ENCODE measurements at places on chromosomes 4 and X.

DNA sequence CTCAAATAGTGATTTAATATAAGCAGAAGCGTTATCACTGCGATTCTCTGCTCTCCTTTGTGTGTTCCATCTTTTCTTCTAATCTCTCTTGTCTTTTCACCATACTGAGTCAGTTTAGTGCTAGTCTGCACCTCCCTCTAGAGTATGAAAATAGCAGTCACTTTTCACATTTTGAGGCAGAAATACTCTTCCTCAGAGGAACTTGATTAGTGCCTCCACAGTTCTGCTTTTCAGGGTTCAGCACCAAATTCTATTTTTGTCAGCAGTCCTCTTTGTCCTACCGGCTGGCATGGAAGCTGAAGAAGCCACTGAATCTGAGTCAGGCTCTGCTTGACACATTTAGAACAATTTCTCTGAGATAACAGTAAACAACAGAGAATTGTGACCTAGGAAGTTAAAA, 49.7 kb upstream of the ANKRD17 start:
- no peak for DNase-seq

DNA sequence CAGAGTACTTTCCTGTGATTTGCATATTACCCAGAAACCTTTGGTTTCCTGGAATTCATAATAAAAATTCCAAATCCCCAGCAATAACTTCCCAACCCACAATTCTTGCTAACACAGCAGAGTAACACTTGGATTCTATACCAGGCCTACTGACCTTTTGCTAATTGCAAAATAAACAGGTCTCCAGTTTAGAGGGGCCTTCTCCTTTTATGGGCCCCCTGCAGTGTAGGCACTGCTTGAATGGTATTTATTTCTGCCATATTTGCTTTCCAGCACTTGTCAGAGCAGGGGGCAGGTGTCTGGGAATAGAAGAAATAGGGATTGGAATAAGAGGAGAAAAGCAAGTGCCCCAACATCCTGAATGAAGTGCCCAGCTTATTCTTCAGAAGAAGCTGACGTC, 25.3 kb upstream of the GPC3 start:
- no peak for DNase-seq

DNA sequence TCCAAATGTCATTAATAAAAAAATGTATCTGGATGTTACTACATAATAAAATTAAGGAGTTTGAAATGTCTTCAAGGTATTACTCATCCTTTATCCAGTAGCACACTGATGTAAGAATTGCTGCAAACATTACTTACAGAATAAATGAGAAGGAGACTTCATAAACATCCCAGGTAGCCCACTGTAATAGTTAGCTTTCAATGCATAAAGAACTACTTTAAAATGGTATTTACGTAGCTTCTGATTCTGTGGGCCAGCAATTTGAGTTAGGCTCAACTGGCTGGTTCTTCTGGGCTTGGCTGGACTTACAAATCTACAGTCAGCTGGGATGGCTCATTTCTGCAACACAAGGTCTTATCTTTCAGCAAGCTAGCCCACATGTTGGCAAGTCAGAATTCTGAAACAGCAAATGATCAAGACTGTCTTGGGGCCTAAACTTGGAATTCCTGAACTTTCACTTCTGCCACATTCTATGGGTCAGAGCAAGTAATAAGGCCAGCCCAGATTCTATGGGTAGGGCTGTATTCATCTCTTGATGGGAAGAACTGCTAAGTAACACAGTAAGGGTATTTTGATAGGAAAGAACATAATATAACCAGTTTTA, 522.5 kb downstream of the IQCM start:
- no peak for DNase-seq

- no peak for DNase-seq
These were observed 122.2 kb downstream of the CBR4 start for GRCh38 chr4:168887809-168888208.

GRCh38 chr4:144223661-144224060, 83.1 kb upstream of the GYPA start:
- no peak for DNase-seq

GRCh38 chr4:55820279-55820678, 689 bp downstream of the EXOC1L start:
- no peak for DNase-seq

DNA sequence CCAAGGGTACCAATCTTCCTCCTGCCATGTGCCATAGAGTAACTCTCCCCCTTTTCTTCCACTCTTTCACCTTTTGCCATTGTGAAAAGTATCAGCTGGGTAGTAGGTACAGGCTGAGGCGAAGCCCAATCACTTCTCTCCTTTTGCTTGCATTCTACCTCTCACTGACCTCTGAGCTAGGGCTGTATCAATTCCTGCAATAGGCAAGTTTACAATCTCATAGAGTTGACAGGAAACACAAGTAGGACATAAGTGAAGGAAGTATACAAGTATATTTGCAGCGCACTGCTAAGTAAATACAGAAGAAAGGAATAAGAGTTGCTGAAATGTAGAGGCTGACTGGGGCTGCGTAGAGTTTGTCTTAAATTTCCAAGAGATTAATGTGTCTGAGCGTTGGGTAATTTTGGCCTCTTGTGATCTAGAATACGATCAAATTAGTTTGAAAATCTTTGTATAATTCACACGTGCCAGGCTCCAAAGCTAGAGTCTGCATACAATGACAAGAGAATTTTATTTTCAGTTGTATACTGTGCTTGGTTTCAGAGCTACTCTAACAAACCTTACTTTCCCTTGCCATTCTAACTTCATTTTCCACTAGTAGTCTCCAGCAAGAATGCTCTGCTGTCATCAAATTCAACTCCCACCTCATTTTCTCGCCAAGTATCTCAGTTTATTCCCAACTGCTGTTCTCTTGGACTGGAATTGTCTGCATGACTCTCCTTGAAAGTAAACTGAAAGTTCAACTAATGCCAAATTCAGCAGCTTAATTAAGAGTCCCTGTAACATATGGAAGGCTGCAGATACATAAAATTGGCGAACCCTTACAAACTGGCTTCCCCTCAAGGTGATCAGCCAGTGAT, 90.3 kb downstream of the ATP11C start:
- DNase-seq = no peak

GRCh38 chrX:42807393-42807792, 29.4 kb upstream of the PPP1R2C start:
- no peak for DNase-seq

- peak; percentile 77 for DNase-seq
These were observed 722 bp upstream of the EFHC2 start for GRCh38 chrX:44344194-44344593.

GRCh38 chrX:21781525-21781924, 23.6 kb upstream of the SMPX start:
- DNase-seq = no peak

DNA sequence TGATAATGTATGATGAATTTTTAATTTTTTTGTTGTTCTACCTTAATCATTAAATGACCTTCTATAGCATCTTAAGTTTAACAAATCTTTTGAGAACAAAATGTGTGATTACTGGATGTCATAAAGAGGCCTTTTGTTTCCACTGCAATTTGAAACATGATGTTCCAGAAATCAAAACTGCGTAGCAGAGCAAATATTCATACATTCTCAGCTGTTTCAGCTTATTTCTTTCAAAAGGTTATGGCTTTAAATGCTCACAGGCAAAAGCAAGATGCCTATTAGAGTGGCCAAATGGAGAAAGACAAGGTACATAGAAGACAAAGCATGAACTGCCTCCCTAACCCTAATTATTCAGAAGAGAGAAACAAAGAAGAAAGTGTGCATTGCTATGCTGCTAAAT, 233.0 kb upstream of the SLC7A11 start:
- DNase-seq = no peak

- no peak for DNase-seq
These were observed 17.2 kb downstream of the C1QTNF7 start for GRCh38 chr4:15444879-15445547.

- no peak for DNase-seq
These were observed 2.7 kb downstream of the CT47C1 start for GRCh38 chrX:119075270-119076025.

DNA sequence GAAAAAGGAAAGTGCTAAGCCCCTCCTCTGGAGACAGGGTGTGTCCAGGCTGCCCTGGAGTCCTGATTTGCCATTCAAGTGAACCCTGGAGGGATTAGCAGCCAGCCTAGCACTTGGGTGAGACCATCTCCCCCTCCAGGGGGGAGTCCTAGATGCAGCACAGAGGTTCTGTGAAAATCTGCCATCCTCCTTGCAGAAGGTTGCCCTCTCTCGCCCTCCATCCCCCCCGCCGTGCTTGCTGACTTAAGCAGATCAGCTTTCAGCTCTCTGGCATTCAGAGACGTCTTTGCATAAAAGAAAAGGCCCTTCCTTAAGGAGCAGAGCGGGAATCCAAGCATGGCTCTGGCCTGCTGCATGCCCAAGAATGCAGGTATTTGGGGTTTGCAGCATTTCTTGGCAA, 102.1 kb upstream of the SCML1 start:
- no peak for DNase-seq
